ENCODE measurements at places on chromosomes 16 and 17.

DNA sequence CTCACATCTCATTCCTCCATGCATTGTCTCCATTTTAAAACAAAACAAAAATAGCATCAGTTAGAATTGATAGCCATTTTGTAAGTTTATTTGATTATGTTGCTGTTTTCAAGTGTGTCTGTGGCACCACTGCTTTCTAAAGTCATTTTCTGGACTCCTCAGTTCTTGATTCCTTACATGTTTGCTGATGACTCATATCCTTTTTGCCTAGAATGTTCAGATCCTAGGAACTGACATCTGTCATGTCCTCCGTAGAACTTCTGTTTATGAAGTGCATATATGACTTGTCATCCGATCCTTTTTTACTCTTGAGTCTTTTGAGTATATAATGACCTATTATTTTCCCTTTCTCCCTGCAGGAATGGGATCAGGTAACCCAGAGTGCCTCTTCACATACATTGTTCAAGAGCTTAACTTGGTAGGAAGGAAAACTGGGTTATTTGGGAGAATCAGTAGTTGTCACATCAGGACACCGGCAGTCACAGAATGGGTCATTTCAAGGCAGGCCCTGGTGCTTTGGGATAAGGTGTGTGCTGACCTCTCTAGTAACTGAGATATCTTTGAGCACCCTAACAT, 69.2 kb downstream of the MAP2K4 start:
- no peak for DNase-seq

- no peak for DNase-seq
Measured at GRCh38 chr16:10833271-10833670, 14.7 kb upstream of the TVP23A start.

DNA sequence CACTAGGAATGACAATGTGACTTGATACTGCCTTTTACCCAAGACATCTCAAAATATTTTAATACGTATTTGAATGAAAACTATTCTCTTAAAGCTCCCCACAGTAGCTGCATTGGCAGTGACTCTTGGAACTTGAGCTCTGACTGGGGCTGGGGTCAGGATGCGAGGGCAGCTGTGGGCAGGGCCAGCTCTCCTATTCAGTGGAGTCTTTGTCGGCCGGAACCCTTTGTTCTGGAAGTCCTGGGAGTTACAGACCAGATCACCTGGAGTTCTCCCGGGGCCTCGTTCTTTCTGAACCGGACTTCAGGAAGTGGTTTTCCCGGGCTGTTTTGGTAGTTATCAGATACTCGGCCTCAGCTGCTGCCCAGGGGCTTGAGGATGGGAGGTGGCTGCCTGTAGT, 84.9 kb downstream of the NPIPB11 start:
- DNase-seq = no peak

DNA sequence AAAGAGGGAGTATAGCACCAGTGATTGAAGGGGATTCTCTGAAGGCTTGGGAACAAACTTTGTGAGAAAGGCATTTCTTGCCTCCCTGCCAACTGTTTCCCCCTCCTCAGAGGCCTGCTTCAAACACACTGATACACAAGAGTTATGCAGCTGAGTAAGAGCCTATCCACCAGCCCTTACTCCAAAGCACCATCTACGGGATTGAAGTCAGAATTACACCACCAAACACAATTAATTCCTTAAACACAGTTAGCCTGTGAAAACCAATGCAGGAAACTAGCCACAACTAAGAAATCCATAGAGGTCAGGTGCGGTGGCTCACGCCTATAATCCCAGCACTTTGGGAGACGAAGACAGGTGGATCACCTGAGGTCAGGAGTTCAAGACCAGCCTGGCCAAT, 138.3 kb downstream of the SHCBP1 start:
- no peak for DNase-seq

GRCh38 chr17:66906321-66907278, 57.9 kb upstream of the CACNG4 start:
- peak; percentile 55 for DNase-seq

GRCh38 chr16:76346210-76346609, 69.0 kb downstream of the CNTNAP4 start:
- no peak for DNase-seq

DNA sequence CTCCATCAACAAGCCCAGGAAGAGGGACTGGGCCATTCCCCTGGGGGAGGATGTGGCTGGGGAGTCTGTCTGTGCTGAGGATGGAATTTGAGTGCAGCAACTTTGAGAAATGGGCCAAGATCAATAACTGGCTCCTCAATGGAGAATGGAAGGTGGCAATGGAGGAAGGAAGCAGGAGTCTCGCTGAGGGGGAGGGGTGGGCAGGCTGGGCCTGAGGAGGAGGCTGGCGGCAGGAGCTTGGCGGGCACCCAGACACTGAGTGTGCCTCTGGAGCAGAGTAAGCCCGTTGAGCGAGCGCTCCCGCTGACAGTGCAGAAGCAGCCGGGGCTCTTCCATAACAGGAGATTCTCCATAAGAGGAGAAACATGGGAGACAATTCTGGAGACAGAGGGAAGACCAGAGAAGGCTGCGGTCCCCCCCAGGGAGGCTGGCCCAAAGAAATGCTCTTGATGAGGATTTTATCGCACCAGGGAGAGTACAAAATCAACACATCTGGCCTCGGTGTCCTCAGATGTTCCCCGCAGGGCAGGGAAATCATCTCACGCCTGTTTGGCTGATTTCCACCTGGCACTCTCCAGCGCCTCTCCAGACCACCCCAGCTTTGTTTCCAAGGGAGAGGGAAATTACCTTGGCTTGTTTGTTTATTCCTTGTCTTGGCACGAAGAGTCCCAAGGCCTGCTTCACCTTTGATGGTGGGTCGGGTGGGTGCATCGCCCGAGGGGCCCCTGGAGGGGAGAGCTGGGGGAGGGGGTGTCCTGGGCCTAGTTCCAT, 2.8 kb upstream of the MMP15 start:
- no peak for DNase-seq

GRCh38 chr17:29524692-29525091, 42.1 kb downstream of the ABHD15 start:
- no peak for DNase-seq

GRCh38 chr16:56450275-56450985, 702 bp downstream of the NUDT21 start:
- DNase-seq = no peak

GRCh38 chr17:61366715-61367413, 32.8 kb upstream of the TBX2 start:
- DNase-seq = no peak

DNA sequence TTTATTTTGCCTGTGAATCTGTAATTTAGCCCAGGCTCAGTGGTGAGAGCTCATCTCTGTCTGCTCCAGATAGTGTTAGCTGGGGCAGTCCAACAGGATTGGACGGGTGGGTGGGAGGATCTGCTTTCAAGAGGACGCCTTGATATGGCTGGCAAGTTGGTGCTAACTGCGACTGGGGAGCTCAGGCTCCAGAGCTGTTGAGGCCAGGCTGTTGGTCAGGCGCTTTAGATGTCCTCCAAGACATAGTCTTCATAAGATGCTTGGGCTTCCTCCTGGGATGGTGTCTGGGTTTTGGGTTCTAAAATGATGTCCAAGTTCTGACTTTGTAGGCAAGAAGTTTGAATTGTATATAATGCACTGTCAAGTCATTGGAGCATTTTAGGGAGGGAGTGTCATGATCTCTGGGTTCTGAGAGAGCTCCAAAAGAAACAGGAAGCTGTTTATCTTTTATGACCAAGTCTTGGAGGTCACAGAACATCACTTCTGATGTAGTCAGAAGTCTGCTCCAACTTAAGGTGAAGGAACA, 12.8 kb upstream of the PCTP start:
- no peak for DNase-seq

Measured in left renal pelvis (tissue), 4 donors.